ENCODE measurements at places on chromosomes 6 and 20.

GRCh38 chr6:94673251-94673650 lies 904.1 kb upstream of the MANEA start:
- no peak for DNase-seq

GRCh38 chr20:59790346-59790745 lies 143.1 kb downstream of the SYCP2 start:
- DNase-seq, result no peak

DNA sequence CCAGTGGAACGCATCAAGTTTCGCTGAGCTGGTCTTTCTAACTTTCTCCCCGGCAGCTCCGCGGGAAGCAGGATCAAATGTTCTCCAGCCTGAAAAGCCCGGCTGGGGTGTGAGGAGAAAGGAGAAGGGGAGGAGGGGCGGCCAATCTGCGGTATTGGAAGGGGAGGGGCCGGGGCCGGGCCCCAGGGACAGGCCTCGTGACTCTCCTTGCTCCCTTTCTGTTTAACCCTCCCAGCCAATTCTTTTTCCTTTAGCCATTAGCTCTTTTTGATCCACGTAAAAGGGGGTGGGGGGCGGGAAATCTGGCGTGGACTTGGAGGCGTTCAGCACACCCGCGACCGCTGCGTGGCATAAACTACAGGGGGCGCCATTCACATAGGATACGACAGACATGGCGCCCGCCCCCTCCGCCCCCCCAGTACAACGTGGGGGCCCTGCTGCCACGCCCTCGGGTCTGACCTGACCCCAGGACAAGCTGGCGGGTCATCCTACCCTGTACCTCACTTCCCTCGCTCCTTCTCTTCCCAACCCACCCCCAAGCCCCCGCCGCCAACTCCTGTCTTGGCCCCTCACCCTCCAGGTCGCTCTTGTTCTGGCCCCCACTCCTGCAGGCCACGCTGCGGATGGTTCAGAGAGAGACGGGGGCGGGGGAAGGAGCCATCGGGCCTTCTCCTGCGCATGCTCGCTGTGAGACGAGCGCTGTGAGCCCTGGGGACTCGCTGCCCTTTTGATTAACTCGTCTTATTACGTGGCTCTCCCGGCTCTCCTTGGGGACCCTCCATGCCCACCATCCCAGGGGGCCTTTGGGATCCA lies 7.8 kb upstream of the MDGA1 start:
- DNase-seq, result peak; percentile 95

DNA sequence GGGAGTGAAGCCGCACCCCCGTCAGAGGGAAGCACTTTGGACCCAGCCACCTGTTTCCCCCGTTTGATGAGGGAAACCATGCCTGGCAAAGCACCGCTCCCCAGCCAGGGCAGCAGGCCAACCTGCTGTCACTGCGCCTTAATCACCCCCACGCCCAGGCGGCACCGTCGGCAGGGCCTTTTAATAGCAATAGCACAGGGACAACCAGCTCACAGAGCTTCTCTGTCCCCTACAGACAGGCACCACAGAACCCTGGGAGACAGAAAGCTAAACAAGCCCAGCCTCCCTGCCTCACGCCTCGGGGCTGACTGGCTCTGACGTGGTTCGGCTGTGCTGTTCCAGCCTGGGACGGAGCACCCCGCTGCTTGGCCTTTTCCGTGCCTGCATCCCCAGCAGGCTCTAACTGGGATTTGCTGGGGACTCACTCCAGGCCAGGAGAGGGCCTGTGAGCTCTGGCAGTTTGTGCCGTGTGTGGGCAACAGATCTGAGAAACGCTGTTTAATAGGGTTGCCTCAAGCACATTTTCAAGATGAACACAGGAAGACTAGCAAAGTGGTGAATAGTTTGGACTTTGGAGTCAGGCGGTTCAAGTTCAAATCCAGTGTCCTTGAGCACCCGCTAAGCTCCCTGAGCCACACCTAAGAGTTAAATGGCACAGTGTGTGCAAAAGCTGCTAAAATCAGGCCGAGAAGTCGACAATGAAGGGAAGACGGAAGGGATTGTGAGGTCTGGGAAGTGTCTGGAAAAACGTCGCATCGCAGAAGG lies 223.8 kb downstream of the NRN1 start:
- peak; percentile 63 for DNase-seq

DNA sequence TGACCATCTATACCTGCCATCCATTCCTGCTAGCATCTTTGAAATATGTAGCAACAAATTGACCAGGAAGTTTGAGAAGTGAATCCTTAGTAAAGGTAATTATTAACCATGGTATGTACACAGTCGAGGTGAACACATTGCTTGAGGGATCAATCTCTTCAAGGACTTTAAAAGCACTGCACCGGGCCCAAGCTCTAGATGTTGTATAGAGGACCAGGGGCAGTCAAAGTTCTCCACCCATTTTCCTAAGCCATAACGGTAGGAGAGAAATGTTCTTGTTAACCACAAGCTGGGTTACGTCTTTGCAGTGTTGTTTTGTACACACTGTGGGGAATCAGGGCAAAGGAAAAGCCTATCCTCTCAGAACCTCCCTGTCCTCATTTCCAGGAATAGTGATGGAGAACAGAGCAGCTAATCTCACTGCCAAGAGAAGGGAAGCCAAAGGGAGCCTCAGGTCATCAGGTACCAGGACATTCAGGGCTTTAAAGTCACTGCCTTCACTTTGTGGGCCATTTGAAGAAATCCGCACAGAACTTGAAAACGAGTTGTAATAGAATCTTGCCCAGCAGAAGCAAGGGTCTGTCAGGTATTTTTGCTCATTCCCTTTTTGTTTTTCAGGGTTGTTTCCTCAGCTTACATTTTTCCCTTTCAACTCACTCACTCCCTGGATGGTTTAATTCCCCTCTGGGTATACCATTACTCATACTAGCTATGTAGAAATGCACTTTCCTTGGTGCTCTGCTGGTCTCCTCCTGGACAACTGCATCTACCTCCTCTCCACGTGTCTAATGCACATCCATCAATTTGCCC lies 5.3 kb upstream of the PM20D2 start:
- DNase-seq, result no peak

DNA sequence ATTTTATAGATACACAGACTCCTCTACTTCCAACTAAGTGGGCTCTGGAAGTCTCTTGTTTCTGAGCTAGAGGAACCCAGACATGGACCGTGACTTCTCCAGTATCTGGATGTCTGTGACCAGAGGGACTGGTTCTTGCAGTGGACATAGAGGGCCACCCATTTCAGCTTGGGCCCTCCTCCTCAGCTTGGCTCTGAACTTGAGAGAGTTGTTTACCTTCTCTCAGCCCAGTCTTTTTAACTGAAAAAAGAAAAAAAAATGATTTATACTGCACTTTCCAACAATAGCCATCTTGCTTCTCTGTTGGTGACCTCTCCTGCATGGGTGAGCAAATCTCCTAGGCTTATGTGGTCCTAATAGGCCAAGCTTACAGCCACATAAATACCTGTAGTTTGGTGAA lies 60.3 kb upstream of the TMEM181 start:
- DNase-seq, result no peak

DNA sequence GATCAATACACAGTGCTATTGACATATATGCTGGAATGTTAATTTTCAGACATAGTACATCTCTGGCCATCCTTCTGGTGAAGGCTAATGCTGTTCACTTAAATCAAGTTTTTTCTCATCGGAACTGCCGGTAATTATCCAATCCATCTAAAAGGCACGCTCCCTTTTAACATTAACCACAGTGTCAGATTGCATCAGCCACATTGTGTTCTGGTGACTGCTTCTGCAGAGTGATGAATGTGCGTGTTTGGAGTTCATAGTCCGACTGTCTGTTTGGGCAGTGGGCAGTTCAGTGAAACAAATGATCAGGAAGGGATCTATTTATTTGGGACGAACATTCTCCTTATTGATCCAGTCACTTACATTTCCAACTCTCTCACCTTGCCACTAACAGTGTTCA lies 49.5 kb downstream of the SOBP start:
- no peak for DNase-seq

DNA sequence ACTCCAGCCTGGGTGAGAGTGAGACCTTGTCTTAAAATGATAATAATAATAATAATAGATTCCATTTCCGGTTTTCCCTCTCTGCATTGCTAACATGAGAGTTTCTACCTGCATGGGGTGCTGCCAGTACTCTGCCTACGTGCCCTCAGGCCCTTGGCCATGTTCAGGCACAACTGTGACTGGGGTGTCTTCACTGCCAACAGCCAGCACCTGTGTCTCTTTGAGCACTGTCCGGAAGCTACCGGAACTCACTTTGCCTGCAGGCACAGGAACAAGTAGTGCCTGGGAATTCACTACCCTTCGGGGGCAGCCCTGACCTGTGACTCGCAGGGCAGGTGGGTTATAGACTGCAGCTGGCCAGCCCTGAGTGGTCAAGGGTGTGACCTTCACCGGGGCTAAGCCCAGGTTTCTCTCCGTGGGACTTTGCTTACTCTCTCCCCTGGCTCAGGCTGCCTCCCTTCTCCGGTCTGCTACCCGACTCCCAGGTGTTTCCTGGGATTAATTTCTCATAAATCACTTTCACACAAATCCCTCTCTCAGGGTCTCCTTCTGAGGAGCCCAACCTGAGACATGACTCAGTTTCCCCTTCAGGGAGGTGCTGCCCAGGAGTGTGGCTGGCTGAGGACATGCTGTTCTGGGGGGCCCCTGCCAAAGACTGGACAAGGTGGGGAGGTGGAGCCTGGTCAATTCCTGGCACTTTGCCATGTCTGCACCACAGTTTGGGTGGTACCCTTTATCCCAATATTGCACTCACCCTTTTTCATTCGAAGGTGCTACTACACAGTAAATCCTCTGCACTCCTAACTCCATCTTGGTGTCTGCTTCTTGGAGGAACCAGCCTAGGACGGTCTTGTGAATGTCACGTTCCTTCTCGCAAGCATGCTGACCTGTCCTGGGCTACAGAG lies 79.5 kb upstream of the RALGAPA2 start:
- DNase-seq, result no peak

GRCh38 chr6:144955859-144956258 lies 670.7 kb downstream of the UTRN start:
- no peak for DNase-seq

- DNase-seq, result no peak
These were observed 101.4 kb downstream of the PERP start for GRCh38 chr6:138005846-138006245.

GRCh38 chr6:18207438-18207837 lies 52.2 kb downstream of the KDM1B start:
- DNase-seq, result no peak

- DNase-seq, result no peak
These were observed 71.6 kb downstream of the COL9A1 start for GRCh38 chr6:70231311-70231710.
